ENCODE measurements at places on chromosomes 6 and 20.

- DNase-seq = no peak
Observed at GRCh38 chr6:168793649-168794048, 352.7 kb downstream of the SMOC2 start.

DNA sequence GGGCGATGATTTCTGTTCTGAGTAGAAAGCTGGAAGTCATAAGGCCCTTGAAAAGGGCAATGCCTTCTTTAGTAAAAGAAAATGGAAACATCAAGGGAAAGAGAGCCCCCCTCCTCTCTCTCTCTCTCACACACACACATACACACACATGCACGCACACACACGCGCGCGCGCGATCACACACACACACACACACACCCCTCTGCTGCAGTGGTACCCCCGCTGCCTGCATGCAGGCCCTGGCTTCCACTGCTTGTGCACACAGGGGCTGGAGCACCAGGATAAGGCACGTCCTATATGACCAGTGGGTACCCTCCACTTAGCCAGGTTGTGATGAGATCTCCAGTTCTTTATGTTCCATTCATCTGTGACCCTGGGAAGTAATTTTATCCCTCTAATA is 300.9 kb downstream of the SLC35F1 start:
- DNase-seq = no peak

GRCh38 chr6:146542881-146543210 is 787 bp upstream of the RAB32 start:
- DNase-seq = no peak

DNA sequence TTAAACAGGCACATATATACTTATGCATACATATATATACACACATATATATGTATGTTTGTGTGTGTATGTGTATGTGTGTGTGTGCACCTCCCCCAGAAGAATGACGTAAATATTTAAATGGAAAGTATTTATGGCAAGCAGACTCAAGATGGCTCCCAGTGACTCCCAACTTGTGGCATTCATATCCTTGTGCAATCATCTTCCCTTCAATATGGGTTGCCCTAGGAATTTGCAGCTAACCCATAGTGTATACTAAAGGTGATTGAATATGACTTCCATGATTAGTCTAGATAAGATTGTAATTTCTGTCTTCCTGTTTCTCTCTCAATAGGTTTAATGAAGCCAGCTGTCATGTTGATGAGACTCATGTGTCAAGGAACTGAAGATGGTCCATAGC is 127.6 kb downstream of the TRDN start:
- DNase-seq = no peak

DNA sequence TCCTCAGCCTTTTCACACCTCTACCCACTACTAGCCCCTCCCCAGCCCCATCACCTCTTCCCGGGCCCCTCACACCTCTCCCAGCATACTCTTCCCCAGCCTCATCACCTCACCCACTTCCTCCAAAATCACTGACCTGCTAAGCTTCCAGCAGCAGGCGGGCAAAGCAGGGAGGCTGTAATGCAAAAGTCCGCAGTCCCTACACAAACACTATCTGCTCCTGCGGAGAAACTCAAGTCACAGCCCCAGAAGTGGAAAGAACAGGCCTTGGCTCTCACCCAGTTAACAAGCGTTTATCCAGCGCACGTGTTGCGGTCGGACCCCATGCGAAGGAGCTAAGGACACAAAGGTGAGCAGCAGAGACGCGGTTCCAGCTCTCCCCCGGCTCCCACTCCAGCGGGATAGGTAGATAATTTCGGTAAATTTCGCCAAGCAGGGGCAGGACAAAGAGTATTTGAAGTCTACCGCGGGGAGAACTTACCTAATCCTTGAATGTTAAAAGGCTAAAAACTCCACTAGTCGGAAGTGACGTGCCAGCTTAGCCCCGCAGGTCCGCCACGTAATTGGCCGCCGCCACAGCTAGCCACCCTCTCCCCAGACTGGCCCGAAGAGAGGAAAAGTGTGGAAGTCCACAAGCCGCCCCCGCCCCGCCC is 728 bp upstream of the TRIM39 start:
- DNase-seq = peak; percentile 47
